PC-3 (cell line): ENCODE measurements at places on chromosomes 6 and 20. TPM values are rescaled to one million over a fixed set of nuclear protein-coding genes. Genes with fewer than 3 reads are reported as not detected.

DNA sequence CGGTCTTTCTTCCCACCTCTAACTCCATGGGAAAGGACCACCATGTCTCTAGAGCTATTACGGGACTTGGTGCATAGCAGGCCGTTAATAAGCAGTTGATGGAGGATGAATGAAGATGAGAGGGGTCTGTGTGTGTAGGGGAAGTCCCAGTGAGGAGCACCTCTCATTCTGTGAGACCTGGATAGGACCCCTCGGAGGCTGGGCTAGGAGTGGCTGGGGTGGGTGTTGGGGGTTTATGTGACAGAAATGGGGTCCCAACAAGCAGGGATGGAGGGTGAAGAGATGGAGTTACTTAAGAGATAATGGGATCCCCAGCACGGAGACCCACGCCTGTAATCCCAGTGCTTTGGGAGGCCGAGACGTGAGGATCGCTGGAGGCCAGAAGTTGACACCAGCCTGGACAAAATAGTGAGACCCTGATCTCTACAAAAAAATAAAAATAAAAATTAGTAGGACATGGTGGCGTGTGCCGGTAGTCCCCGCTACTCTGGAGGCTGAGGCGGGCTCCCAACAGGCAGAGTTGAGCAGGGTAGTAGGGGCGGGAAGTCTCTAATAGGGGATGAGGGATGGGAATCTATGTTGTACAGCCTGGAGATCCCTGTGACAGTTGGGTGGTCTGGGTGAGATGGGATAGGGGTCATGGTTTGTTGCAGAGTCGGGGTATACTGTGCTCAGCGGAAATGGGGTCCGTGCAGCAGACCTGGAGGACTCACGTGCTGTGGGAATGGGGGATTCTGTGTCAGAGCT lies 677 bp upstream of the ZNF341 start:
- no peak for DNase-seq

DNA sequence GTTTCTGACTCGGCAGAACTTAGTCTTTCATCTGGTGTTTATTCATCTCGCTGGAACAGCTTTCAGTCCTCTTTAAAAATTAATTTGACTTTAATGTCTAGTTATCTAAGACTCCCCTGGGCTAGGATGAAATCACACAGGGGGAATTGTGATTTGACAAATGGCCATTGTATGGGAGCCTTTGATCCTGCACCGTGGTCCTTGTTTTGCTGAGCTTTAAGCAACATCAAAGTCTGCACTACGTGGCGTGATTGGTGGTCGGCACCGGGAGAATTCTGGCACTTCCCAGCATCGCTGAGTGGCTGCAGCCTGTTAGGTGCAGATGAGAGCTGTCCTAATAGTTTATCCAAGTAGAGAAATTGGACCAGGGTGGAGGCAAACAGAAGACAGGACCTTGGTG lies 146.9 kb downstream of the TBC1D7 start:
- DNase-seq, result no peak

- no peak for DNase-seq
These were observed 144.8 kb downstream of the BCKDHB start for GRCh38 chr6:80251321-80251720.

Gene SLC35D3
- total RNA-seq, result not detected in 2 replicates

DNA sequence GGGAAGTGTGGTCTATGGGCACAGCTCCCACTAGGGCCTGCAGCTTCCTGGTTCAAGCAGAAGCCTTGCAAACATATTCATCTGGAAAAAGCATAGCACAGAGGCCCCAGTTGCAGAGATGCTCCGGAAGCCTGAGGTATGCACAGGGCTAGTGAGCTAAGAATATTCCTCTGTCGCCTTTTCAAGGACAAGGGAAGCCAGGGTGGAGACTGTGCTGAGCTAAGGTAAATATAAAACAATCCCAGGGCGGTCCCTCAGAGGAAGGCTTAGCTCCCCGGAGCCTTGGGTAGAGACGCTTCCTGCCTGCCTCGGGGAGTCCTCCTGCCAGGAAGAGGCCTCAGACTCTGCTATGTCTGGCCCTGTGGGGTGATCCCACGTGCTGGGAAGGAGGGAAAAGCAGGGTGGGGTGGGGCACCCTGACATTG lies 134.8 kb upstream of the FOXA2 start:
- DNase-seq, result no peak

GRCh38 chr6:161228921-161229591 lies 44.8 kb downstream of the AGPAT4 start:
- peak; percentile 70 for DNase-seq

GRCh38 chr20:17882065-17882833 lies 86.3 kb downstream of the SNX5 start:
- DNase-seq, result no peak
